ENCODE measurements at places on chromosomes 7 and 10.

DNA sequence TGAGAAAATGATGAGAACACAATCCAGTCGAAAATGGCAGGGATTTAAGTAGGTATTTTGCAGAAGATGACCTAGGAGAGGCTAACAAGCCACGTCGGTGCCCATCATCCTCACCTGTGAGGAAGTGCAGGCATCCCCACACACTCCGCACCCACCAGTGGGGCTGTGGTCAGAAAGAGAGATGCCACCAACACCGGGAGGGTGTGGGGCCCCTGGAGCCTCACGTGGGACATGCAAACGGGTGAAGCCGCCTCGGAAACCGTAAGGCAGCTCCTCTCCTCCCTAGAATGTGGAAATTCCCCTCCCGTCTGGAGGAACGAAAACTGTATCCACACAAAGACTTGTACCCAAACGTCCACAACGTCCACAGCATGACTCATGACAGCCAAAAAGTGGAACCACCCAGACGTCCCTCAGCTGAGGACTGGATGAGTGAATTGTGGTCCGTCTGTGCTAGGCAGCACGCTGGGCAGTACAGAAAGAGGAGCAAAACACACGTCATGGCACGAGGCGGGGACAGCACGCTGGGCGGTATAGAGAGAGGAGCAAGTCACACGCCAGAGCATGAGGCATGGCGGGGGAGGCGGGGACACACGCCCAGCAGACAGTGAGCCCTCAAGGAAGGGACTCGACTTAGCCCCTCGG lies 246.0 kb downstream of the ELFN1 start:
- peaks cover 38% of the 10 kb centered on the region for H3K4me1 ChIP-seq
- no peaks in the 10 kb centered on the region for H3K27me3 ChIP-seq
- DNase-seq, result no peak
- no peak overlapping the region for H3K4me3 ChIP-seq
- H3K36me3 ChIP-seq, result peaks cover 11% of the 10 kb centered on the region

DNA sequence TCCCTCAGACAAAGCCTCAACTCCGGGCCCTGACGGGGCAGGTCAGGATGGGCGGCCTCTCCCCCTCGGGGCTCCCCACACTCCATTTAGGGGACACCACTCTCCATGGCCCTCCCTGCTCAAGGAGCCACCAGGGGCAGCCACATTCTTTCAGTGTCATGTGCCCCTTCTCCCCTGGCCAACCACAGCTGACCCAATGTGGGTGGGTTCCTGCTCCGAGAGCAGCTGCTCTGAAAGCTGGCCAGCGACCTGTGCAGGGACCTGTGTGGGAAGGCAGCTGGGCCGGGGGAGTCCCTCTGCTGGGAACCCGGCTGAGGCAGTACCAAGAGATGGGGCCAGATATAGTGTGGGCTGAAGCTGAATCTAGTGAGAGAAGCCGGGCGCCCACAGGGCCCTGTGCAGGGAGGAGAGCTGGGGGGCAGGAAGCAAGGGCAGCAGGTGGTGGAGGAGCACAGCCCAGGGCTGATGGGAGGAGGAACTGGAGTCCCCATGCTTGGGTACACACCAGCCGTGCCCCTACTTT lies 40.6 kb upstream of the NPFFR1 start:
- peaks cover 11% of the 10 kb centered on the region for H3K4me1 ChIP-seq
- no peaks in the 10 kb centered on the region for H3K36me3 ChIP-seq
- no peak overlapping the region for H3K4me3 ChIP-seq
- no peak for DNase-seq

- DNase-seq, result no peak
- H3K4me3 ChIP-seq, result no peak overlapping the region
- H3K27me3 ChIP-seq, result no peaks in the 10 kb centered on the region
These were observed 164.4 kb downstream of the TPK1 start for GRCh38 chr7:144671429-144671828.

DNA sequence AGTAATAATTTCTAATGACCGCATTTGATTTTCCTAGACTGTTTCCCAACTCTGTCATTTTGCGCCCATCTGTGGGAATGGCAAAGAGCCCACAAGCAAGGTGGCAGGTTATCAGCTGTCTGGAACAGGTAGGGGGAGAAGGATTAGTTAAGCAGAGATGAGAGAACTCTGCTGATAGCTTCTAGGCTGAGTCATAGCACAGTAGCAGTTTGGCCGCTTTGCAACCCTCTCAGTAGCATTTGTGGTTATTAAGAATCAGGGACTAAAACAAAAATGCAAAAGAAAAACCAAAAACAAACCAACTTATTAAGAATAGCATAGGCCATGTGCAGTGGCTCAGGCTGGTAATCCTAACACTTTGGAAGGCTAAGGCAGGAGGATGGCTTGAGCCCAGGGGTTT lies 602.7 kb upstream of the SORCS1 start:
- DNase-seq, result no peak
- no peak overlapping the region for H3K4me3 ChIP-seq
- no peaks in the 10 kb centered on the region for H3K36me3 ChIP-seq

- no peak for DNase-seq
- no peak overlapping the region for H3K27ac ChIP-seq
- no peaks in the 10 kb centered on the region for H3K36me3 ChIP-seq
- H3K4me3 ChIP-seq, result no peak overlapping the region
These were observed 402.4 kb downstream of the HGF start for GRCh38 chr7:81367326-81367931.

DNA sequence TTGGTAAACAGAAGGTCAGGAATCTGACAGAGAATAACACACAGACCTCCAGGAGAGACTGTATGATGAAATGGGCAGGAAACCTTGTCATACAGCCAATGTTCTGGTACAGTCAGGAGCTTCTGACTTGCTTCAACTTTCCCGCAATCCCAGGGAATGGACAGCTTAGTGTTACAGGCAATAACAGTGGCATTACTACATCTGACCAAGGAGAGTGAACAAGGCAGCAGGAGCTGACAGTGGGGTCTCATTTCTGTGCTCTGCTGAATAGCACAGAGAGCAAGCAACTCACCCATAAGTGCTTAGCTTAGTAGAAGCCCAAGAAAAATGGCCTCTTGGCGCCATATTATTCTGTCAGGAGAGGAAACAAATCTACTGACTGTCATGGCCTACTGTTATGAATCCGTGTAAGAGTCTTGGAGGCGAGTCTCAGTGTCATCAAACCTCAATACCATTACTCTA lies 186.2 kb upstream of the MTPN start:
- H3K27me3 ChIP-seq, result no peaks in the 10 kb centered on the region
- H3K4me3 ChIP-seq, result no peak overlapping the region
- no peak for DNase-seq
- no peaks in the 10 kb centered on the region for H3K4me1 ChIP-seq

DNA sequence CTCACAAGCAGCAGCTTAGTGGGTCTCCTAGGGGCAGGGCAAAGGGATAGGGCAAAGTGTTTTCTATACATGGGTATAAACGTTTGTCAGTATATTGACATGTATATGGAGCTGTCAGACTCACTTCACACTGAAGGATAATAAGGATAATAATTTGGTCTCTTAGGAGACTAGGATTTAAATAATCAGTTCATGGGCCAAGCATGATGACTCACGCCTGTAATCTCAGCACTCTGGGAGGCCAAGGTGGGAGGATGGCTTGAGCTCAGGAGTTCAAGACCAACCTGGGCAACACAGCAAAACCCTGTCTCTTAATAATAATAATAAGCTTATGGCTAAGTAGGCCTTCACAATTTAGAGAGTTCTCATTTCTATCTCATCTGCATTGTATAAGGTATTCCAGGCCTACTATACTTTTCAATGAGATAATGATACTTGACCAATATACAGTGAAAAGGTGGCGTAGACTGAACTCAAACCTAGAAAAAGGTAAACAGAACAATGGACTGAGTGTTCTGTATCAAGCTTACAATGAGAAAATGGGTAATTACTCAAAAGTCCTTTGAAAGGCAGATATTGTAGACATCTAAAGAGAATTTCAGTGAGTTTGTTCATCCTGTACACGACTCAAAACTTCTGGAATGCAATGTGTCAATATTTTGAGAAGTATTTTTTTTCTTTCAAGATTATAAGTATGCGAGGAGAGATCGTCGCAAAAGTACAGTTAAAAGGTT lies 7.0 kb downstream of the GSAP start:
- no peak overlapping the region for H3K4me3 ChIP-seq
- H3K4me1 ChIP-seq, result no peaks in the 10 kb centered on the region
- H3K36me3 ChIP-seq, result no peaks in the 10 kb centered on the region
- no peak for DNase-seq
- H3K27ac ChIP-seq, result no peak overlapping the region
- H3K27me3 ChIP-seq, result peaks cover 5% of the 10 kb centered on the region

GRCh38 chr7:141673346-141673745 lies 28.6 kb downstream of the DENND11 start:
- no peak overlapping the region for H3K4me3 ChIP-seq
- no peak for DNase-seq
- H3K36me3 ChIP-seq, result peaks cover 8% of the 10 kb centered on the region
- peaks cover 14% of the 10 kb centered on the region for H3K4me1 ChIP-seq
- H3K27ac ChIP-seq, result no peak overlapping the region
